Left colon (tissue), 2 donors: ENCODE measurements at places on chromosomes 5 and 9.
A peak's percentile ranks its signal among the peaks of the same experiment; 100 is the strongest.

DNA sequence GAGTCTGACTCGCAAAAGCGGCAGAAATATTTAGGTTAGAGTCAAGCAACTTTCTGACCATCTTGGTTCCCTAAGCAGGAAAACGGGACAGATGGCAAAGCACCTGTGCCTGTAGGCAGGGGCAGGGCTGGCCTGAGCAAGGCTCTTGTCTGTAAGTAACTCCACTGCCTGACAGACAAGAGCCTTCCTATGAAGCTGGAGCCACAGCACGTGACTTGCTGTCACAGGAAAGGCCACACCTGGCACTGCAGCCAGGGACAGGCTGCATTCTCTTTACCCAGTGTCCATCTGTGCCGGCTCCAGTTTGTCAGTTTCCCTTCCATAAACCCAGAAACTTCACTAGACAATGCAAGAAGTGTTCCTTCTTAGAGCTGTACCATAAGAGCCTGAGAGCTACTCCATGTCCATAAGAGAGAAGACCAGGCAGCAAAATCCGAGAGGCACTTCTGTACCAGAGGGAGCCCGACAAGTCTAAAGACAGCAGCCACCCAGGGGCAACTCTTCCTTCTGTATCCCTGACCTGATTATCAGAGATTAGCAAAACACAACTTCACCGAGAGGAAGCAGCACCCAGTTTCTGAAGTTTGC is 78.1 kb downstream of the GPR21 start:
- DNase-seq, result peak; percentile 43

DNA sequence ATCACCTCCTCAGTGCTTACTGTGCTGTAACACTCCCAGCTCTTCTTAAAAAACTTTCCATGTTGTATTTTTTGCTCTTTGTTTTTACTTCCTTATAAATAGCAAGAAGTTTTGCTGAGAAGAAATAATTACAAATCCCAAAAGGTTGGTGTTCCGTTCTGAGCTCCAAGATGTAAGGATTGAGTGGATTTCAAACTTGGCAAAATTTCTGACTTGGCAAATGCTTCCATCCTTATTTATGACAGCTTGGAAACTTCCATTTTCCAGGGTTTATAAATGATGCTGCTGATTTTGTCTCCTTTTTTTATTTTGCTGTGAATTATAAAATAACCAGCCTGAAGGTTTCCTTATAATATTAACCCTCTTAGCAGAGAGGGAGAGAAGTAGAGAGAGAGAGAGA is 151.9 kb downstream of the NTRK2 start:
- no peak for DNase-seq

GRCh38 chr9:8030095-8030494 is 230.5 kb upstream of the DMAC1 start:
- DNase-seq, result no peak

GRCh38 chr5:115297031-115297430 is 577 bp upstream of the CCDC112 start:
- no peak for DNase-seq

DNA sequence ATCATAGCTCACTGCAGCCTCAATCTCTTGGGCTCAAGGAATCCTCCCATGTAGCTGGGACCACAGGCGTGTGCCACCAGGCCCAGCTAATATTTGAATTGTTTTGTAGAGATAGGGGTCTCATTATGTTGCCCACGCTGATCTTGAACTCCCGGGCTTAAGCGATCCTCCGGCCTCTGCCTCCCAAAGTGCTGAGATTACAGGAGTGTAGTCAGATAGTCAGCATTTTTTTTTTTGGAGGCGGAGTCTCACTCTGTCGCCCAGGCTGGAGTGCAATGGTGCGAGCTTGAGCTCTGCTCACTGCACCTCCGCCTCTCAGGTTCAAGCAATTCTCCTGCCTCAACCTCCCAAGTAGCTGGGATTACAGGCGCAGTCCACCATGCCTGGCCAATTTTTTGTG is 1.6 kb upstream of the SAR1B start:
- DNase-seq, result no peak

DNA sequence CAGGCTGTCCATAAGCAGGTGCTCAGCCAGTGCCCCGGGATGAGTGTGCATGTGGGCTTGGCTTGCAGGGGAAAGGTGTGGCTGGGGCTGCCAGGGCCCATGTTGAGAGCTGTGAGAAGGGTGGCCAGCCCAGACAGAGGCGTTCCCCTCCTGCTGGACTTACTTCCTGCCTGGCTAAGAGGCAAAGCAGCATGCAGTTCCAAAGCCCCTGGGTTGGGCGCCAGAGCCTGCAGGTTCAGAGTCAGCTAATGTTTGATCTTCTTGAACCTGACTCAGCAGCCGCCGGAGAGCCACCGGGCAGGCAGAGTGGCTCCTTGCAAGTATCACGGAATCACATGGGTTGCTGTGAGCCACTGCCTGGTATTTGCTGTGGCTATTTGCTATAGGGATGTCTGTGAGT is 168.4 kb upstream of the MAP1B start:
- peak; percentile 78 for DNase-seq

DNA sequence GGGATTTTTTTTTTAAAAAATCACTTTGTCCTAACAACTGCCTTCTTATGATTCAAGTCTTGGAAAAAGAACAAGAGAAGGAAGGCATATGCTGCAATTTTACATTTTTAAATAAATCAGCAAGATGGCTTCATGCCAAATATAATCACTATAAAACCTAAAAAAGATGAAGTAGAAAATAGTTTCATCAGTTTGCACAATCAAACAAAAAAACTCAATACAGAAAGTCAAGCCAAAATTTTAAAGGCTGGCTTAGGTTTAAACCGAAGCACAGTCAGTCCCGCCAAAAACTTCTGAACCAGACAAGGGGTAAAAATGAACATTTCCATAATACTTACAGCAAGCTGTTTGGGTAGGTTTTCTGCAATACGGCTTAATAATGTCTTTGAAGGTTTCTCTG is 57.3 kb downstream of the ZFR start:
- no peak for DNase-seq

GRCh38 chr9:70229026-70229425 is 29.8 kb upstream of the SMC5 start:
- DNase-seq, result no peak

DNA sequence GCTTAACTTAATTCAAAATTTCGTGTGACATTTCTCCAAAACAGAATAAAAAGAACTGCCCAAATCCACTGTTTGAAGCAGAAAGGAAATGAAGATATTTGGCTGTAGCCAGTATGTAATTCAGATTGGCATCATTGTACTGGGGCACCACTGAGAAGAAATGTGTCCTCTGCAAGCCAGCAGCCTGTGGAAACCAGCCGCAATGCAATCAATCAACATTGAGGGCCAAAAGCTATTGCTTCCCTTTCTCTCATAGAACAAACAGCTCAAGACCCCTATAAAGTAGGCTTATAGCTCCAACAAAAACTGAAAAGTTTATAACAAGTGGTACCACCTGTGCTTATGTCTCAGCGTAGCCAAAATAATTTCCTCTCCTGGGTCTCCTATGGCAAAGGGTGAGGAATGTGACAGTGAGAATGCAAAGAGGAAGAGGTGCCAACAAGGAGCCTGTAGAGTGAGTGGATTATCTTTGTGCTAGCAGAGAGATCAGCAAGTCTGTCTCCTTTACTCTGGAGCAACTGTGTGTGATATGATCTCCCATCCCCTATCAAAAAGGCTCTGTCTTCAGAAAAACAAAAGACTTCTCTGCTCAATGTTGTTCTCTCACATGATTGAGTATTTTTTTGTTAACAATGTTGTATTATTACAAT is 1072.3 kb upstream of the DMAC1 start:
- DNase-seq, result no peak

GRCh38 chr9:97904725-97905124 is 17.6 kb downstream of the TRMO start:
- DNase-seq, result no peak

- no peak for DNase-seq
These were observed 33.2 kb downstream of the F2RL2 start for GRCh38 chr5:76590027-76590426.

DNA sequence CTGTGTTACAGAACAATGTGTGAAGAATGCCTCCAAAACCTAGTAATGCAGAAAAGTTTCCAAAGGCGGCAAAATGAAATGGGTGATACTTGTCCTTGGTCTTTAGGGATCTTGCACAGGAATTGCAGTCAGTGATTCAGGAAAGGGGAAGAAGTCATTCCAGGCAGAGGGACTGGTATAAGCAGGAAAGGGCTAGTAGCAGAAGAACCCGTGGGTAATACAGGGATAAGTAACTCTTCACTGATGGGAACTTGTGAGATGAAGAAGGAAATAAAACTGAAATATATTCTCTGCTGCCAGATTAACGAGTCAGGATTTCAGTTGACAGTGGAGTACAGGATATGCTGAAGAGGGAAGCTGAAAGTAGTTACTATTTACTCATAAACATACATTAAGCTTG is 1.2 kb downstream of the SRFBP1 start:
- DNase-seq, result no peak

- no peak for DNase-seq
These were observed 133.9 kb downstream of the DROSHA start for GRCh38 chr5:31397926-31398557.

DNA sequence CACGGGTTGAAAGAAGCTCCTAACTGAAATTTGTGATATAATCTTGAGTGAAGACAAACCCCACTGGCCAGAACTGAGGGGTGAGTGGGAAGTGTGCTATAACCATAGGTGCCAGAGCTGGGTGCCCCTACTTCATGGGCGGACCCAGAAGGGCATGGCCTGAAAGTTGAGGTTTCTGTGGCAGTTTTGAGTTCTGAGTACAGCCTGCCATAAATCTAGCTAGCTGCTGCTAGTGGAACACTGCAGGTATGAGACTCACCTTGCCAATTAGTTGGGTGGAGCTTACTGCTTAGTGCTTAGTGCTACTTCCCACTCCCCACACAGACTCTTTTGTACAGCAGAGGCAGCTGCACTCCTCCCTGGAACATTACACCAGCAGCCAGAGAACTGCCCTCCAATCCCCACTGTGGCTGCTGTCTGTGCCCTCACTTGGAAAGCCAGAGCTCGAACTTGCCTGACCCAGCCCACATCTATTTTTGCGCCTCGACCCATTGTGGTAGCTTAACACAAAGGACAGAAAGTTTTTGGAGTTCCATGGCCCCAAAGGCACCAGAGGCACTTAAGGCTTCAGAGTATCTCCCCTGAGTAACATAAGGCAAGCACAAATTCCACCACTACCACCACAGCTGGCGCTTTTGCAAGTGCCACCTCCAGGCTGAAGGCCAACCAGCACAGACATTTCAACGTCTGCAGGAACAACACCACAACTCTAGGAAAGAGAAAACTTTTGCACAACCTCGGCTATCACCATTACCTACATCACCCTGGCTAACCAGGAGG is 27.1 kb upstream of the PTGER4 start:
- peak; percentile 20 for DNase-seq

GRCh38 chr5:138096997-138097828 is 13.4 kb downstream of the WNT8A start:
- no peak for DNase-seq

DNA sequence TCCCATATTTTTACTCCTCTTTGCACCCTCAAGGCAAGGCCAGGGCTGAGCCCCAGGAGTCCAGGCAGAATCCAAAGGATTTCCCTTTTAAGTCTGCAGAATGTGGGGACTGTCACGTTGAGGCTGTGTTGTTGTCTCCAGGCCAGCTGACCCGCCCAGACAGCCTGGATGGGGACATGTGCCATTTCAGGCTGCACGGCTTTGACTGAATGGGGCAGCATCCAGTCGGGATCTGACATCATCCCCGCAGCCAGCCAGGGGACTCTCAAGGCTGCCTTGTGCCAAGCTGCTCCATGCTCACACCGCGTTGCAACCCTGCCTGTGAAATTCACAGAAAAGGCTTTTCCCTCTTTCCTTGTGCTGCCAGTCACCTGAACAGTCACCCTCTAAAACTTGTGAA is 2.2 kb upstream of the ZNF366 start:
- DNase-seq, result no peak

- DNase-seq, result no peak
These were observed 51.5 kb downstream of the SHOC1 start for GRCh38 chr9:111743275-111743674.

GRCh38 chr5:149628221-149628620 is 46.9 kb downstream of the ARHGEF37 start:
- DNase-seq, result no peak

DNA sequence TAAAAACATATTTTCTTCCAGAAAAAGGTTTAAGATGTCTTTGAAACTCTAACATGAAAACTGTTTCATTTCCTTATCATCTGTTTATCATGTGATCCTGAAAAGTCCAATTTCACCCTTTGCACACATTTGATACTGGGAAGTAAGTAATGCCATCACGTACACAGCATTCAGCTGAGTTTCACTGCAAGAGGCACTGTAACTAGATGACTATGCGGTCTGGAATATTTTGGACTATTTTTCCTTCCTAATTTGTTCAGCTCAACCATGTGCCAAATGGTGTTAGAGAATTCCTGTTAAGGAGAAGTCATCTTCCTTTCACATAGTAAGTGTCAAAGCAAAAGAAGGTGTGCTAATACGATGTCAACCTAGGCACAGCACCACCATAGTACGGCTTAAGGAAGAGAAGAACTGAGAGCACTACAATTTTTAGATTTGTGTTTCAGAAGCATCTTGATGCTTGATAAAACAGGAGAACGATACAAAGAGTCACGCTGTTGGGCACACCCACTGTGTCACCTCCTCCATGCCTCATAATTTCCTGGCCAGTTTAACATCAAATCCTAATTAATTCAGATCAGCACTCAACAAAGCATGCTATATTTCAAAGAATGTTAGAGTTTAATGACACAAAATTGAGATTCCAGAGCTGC is 77.5 kb downstream of the GNAQ start:
- DNase-seq, result no peak

DNA sequence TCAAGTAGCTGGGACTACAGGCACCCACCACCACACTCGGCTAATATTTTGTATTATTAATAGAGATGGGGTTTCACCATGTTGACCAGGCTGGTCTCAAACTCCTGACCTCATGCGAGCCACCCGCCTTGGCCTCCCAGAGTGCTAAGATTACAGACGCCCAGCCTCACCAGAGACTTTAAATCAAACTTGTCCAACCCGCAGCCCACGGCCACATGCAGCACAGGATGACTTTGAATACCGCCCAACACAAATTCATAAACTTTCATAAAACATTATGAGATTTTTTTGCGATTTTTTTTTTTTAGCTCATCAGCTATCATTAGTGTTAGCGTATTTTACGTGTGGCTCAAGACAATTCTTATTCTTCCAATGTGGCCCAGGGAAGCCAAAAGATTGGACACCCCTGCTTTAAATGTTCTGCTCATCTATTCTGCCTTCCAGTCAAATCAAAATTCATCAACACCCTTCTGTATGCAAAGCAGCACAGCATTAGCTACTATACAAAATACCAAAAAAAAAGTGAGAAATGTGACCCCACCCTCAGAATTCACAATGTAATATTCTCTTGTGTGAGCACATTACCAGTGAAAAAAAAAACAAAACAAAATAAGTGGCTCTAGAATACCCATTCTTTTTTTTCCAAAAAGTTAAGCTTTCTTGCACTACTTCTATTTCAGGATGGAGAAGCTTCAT is 42.7 kb upstream of the CDC42SE2 start:
- no peak for DNase-seq

GRCh38 chr5:146238973-146239372 is 35.6 kb downstream of the RBM27 start:
- no peak for DNase-seq

- peak; percentile 54 for DNase-seq
These were observed 1.2 kb upstream of the REXO4 start for GRCh38 chr9:133419005-133419404.
